ENCODE measurements at places on chromosomes 1 and 21.
A peak's percentile ranks its signal among the peaks of the same experiment; 100 is the strongest.

DNA sequence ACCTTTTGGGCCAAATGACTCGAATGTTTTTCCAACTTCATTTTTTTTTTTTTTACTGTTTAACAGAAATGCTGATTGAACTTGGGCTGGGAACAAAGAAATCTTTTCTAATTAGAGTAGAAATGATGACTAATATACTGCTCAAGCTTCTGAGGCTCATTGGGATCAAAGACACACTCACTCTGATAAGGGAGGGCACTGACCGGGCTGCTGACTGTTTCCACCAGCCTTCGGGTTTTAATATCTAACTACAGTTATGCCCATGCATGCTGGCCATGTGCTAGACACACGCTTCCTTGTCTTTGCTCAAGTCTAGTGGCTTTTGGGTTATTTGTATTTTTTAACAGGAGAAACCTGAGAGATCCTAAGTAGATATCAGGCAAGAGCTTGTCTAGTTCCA lies 16.8 kb downstream of the ZBTB18 start:
- no peak overlapping the region for H3K4me3 ChIP-seq
- H3K27ac ChIP-seq: peak overlapping the region; percentile 27
- no peaks in the 10 kb centered on the region for H3K36me3 ChIP-seq
- H3K4me1 ChIP-seq: peaks cover 42% of the 10 kb centered on the region

DNA sequence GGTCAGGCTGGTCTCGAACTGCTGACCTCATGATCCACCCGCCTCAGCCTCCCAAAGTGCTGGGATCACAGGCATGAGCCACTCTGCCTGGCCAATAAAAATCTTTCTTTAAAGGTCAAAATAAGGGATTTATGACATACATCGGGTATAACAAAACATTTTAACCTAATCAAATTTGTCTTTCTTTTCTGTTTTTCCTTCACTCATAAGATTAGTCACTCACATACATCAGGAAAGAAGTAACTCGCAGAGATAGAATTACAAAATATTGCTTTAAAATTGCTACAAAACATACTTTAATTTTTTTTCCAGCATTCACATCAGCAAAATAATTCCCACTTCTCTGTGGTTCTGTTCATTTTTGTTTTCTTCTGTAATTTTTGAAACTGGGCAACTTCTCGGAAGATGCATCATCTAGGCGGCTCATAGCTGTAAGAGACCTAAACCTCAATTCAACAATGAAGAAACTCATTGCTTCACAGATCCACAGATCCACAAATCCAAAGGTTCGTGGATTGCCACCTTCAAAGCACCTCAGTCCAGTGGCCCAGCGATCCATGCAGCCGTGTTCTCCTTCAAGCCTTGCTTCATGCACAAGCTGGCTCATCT lies 39.7 kb downstream of the NEK2 start:
- no peaks in the 10 kb centered on the region for H3K36me3 ChIP-seq
- no peak overlapping the region for H3K4me3 ChIP-seq
- H3K27me3 ChIP-seq: no peaks in the 10 kb centered on the region
- peaks cover 9% of the 10 kb centered on the region for H3K4me1 ChIP-seq

DNA sequence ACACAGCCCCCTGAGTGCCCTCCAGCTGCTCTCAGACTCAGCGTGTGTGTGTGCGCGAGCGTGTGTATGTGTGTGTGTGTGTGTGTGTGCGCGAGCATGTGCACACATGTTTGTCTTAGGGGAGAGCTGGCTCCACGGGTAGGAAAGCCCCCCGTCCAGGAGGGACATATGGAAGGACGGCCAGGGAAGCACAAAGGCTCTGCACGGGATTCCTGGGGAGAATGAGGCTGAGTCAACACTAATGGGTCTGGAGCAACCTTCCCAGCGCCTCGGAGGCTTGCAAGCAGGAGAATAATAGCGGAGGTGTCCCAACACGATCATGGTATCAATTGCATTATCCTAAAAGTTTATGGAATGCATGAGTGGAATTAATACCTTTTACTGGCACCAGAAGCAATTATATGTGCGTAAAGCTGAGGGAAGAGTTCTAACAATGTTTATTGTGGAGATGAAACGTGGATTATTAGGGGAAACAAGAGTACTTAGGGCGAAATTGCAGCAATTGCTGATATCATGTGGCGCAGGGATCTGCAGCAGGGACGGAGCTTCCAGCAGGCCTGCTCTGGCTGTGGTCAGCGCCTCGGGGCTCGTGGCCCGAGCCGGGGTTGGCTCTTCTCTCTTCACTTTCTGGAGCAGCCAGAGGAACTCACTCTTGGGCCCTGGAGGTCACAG lies 40.3 kb upstream of the CCDC27 start:
- no peak overlapping the region for H3K27ac ChIP-seq
- no peak overlapping the region for H3K4me3 ChIP-seq
- H3K36me3 ChIP-seq: no peaks in the 10 kb centered on the region
- H3K27me3 ChIP-seq: no peaks in the 10 kb centered on the region
- no peak for DNase-seq
- H3K4me1 ChIP-seq: no peaks in the 10 kb centered on the region

GRCh38 chr1:111920221-111921024 lies 69.0 kb downstream of the KCND3 start:
- no peaks in the 10 kb centered on the region for H3K36me3 ChIP-seq
- H3K4me1 ChIP-seq: no peaks in the 10 kb centered on the region
- H3K27ac ChIP-seq: no peak overlapping the region
- H3K27me3 ChIP-seq: no peaks in the 10 kb centered on the region
- no peak for DNase-seq

GRCh38 chr1:6142734-6143133 lies 37.4 kb downstream of the CHD5 start:
- H3K36me3 ChIP-seq: no peaks in the 10 kb centered on the region
- DNase-seq: no peak
- no peaks in the 10 kb centered on the region for H3K27me3 ChIP-seq
- H3K4me3 ChIP-seq: no peak overlapping the region
- no peaks in the 10 kb centered on the region for H3K4me1 ChIP-seq

DNA sequence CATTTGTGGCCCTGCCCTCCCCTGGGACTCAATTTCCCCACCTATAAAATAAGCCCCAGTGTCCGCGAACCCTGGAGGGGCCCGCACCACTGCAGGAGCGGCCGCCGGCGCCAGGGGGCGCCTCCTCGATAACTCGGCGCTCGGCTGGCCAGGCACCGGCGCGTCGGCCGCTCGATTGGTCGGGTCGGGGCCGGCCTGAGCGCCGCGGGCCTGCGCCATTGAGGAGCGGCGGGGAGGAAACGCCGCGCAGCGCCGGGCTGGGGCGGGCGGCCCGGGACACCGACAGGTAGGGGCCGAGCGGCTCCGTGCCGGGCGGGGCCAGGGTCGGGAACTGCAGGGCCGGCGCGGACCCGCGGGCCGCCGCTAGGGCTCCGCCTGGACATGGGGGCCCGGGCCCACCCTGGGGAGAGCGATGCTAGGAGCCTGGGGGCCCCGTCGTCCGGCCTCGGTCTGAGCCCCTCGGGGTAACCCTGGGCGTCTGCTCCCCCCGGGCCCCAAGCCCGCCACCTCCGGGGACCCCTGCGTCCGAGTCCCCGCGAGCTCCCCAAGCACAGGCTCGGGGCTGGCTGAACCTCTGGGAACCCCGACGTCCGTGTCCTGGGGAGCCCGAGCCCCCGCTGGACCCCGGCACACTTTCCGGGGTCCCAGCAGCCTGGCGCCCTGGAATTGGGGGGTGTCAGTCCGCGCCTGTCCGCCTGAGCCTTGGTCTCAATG lies at the start of gene VPS13D:
Gene VPS13D (plus strand): TSS at position 196 of the 714 bp plus-strand sequence. CDS start 4,237 bp downstream, outside the sequence.
- peak within 1 kb of the TSS; percentile 95 for H3K27ac ChIP-seq
- no peaks in the 10 kb centered on the region for H3K27me3 ChIP-seq
- peak within 1 kb of the TSS; percentile 100 for H3K4me3 ChIP-seq
- peaks cover 5% of the 10 kb centered on the region for H3K36me3 ChIP-seq

GRCh38 chr1:206482611-206483010 lies 12.3 kb downstream of the IKBKE start:
- H3K36me3 ChIP-seq: no peaks in the 10 kb centered on the region
- no peaks in the 10 kb centered on the region for H3K4me1 ChIP-seq
- no peak overlapping the region for H3K4me3 ChIP-seq
- H3K27me3 ChIP-seq: no peaks in the 10 kb centered on the region
- H3K27ac ChIP-seq: no peak overlapping the region

DNA sequence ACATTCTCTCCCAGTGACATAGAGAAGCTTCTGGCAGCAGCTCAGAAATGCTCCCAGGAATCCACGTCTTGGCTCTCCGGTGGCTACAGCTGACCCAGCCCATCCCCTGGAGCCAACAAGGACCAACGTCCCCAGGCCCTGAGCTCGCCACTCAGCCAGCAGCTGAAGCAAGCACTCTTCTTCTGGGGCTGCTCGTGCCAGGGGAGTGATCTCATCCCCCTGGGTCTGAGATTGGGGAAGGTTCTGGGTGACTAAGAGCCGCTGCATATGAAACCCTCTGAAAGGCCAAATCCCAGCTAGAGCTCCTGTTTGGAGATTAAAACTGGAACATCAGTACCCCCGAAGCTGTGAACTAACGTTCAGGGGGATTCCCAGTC lies 487.9 kb downstream of the NPHP4 start:
- no peaks in the 10 kb centered on the region for H3K36me3 ChIP-seq
- no peak overlapping the region for H3K4me3 ChIP-seq
- no peaks in the 10 kb centered on the region for H3K4me1 ChIP-seq
- DNase-seq: no peak

DNA sequence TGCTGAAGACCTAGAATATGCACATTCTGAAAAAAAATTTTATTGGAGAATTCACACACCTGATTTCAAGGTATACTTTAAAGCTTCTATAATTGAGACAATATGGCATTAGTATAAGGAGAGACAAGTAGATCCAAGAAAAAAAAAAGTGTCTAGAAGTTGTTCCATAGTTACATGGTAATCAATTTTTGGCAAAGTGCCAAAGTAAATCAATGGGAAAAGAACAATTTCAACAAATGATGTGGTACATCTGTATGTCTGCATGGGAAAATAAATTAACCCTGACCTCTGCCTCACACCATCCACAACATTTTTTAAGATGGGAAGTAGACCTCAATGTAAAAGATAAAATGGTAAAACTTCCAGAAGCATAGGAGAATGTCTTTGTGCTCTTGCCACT lies 21.3 kb upstream of the BACH1 start:
- DNase-seq: no peak
- no peak overlapping the region for H3K4me3 ChIP-seq
- no peaks in the 10 kb centered on the region for H3K27me3 ChIP-seq
- no peak overlapping the region for H3K27ac ChIP-seq
- H3K4me1 ChIP-seq: no peaks in the 10 kb centered on the region

GRCh38 chr1:150516050-150516591 lies 569 bp downstream of the FALEC start:
- H3K27me3 ChIP-seq: no peaks in the 10 kb centered on the region
- H3K27ac ChIP-seq: no peak overlapping the region
- no peak overlapping the region for H3K4me3 ChIP-seq
- no peak for DNase-seq
- H3K36me3 ChIP-seq: no peaks in the 10 kb centered on the region

- no peaks in the 10 kb centered on the region for H3K27me3 ChIP-seq
- no peak overlapping the region for H3K4me3 ChIP-seq
- DNase-seq: no peak
- no peaks in the 10 kb centered on the region for H3K4me1 ChIP-seq
Observed at GRCh38 chr1:44717156-44717555, 13.8 kb downstream of the RNU5D-1 start.

DNA sequence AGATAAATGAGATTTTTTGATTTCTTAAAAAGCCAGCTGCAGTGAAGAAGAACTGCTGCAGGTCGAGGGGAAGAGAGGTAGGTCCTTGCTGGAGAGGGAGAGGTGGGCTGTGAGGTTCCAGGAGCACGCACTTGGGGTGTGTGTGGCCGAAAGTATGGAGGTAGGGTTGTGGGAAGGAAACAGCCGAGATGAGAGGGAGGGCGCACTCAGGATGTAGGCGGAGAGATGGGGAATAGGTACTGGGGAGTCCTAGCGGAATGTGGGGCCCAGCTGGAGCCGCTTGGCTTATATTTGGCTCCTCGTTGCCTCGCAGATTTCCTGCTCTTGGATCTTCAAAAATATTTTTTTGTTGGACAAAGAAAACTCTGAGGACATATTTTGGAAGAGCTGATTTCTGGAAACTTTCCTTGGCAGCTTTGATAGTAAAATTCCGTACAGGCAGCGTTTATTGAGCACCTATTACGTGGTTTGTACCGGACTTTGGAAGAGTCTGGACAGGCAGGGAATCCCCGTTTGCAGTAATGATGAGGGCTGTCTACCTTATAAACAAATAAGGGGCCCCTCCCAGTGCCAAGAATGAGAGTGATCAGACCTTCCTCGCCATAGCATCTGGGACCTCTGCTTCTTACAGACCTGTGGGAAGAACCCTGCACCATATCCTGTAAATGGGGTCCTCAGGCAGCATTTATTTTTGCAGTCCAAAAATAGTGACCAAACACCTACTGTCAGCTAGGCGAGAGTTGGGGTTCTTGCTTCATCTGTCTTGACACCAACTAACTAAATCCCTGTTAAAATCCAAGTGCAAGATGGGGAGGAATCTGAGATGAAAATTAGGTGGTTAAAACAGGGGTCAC lies 1.5 kb downstream of the LRRC8D start:
- peak overlapping the region; percentile 99 for H3K4me3 ChIP-seq
- H3K36me3 ChIP-seq: peaks cover 2% of the 10 kb centered on the region
- no peak for DNase-seq
- H3K27ac ChIP-seq: peak overlapping the region; percentile 80
- peaks cover 31% of the 10 kb centered on the region for H3K4me1 ChIP-seq

GRCh38 chr1:51973587-51974474 lies 16.7 kb downstream of the RAB3B start:
- H3K4me1 ChIP-seq: no peaks in the 10 kb centered on the region
- H3K27ac ChIP-seq: no peak overlapping the region
- no peak for DNase-seq
- H3K36me3 ChIP-seq: no peaks in the 10 kb centered on the region
- H3K4me3 ChIP-seq: no peak overlapping the region

GRCh38 chr21:44043613-44044012 lies 31.5 kb downstream of the TRAPPC10 start:
- H3K27ac ChIP-seq: no peak overlapping the region
- peaks cover 9% of the 10 kb centered on the region for H3K36me3 ChIP-seq
- no peak overlapping the region for H3K4me3 ChIP-seq
- H3K27me3 ChIP-seq: no peaks in the 10 kb centered on the region
- DNase-seq: no peak

DNA sequence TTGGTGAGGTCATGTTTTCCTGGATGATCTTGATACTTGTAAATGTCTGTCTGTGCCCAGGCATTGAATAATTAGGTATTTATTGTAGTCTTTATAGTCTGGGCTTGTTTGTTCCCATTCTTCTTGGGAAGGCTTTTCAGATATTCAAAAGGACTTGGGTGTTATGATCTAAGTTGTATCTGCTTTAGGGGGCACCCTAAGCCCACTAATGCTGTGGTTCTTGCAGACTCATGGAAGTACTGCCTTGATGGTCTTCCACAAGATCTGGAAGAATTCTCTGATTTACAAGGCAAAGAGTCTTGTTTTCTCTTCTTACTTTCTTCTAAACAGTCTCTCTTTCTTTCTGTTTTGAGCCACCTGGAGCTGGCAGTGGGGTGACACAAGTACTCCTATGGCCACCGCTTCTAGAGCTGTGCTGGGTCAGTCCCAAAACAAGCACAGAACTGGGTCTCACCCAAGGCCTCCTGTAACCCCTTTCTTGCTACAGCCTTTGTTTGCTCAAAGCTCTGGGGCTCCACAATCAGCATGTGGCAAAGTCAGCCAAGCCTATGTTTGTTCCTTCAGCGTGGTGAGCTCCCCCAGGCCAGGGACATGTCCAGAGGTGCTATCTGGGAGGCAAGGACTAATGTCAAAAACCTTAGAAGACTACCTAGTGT lies 12.6 kb downstream of the VN1R5 start:
- no peaks in the 10 kb centered on the region for H3K27me3 ChIP-seq
- H3K27ac ChIP-seq: no peak overlapping the region
- DNase-seq: no peak
- H3K4me1 ChIP-seq: no peaks in the 10 kb centered on the region

GRCh38 chr1:48932366-48932765 lies 155.7 kb upstream of the BEND5 start:
- H3K27me3 ChIP-seq: no peaks in the 10 kb centered on the region
- H3K36me3 ChIP-seq: no peaks in the 10 kb centered on the region
- no peak for DNase-seq
- no peak overlapping the region for H3K4me3 ChIP-seq

All from liver (tissue), 10 donors.